NCI-H510A (cell line): ENCODE measurements at places on chromosomes 1 and 21.

- no peak for DNase-seq
These were observed 95.5 kb upstream of the TPTE start for GRCh38 chr21:10425856-10426255.

DNA sequence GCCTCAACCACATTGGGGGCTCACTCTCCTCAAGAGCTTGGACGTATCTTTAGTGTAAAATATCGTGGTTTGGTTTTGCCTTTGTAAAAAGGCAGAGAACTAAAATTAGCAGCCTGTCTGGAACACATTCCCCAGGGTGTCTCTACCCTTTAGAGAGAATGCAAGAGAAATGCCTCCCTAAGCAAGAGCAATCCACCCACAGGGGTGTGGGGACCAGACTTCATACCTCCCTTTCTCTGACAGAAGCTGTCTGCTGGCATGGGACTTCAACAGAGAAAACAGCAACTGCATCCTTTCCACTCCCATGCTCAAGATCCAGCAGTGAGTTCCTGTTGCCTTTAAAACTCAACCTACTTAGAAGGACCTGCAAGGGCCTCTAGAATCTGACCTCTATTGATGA is 27.9 kb upstream of the TNR start:
- DNase-seq, result no peak

- no peak for DNase-seq
These were observed 214.9 kb downstream of the APP start for GRCh38 chr21:25955646-25956045.

DNA sequence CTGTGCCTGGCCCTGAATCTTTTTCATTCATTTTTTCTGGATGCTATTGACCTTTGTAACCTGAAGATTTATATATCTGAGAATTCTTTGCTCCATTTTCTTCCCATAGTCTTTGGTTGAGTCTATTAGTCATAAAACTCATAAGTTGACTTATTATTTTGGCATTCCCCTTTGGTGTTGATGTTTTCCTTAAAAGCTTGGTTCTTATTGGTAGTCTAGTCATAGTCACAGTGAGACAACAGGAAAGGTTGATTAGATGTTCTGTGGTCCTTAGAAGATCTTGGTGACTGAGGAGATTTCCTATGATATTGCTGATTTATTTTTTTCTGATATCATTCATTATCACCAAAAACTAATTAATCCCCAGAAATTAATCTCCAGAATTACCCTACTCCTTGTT is 86.2 kb downstream of the PTPRC start:
- DNase-seq, result no peak

DNA sequence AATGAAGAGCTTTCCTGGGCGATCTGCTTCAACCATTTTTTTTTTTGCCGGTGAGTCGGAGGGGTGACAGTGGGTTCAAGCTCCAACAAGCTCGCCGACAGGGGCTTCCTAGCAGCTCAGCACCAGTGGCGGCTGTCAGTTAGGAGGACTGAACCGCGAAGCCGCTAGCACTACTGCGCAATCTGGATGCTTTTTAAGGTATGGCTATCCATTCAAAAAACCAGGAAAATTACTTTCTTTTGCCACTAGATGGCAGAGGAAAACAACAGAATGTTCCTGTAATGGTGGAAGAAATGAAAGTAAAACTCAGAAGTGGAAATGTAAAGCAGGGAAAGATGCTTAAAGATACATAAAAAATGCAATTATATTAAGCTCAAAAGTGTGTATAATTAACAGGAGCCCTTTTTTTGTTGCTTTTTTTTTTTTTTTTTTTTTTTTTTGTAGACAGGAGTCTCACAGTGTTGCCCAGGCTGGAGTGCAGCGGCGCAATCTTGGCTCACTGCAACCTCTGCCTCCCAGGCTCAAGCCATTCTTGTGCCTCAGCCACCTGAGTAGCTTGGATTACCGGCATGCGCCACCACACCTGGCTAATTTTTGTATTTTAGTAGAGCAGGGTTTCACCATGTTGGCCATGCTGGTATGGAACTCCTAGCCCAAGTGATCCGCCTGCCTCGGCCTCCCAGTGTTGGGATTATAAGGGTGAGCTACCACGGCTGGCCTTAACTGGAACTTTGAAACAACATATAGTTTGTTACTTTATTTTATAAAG is 8.5 kb downstream of the KYAT3 start:
- DNase-seq, result peak; percentile 21

DNA sequence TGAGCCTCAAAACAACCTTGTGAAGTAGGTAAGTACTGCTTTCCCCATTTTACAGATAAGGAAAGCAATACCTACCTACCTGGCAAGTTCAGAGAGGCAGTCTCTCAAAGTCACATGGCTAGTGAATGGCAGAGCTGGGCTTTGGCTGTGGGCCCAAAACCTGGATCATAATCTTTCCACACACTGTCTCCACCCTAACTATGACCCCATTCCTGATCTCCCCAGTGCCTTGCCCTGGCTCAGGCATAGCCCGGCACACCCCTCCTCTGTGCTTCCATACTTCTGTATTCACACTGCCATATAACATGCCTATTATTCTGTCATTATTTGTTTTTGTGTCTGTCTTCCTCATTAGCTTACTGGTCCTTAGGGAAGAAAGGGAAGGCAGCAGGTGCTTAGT is 15.9 kb downstream of the GNG12 start:
- DNase-seq, result no peak

- no peak for DNase-seq
These were observed at the start of gene IL10 for GRCh38 chr1:206772243-206772937. Gene IL10, minus strand, starts transcription at chr1:206772494. Its CDS starts 59 bp downstream, at chr1:206772435.

DNA sequence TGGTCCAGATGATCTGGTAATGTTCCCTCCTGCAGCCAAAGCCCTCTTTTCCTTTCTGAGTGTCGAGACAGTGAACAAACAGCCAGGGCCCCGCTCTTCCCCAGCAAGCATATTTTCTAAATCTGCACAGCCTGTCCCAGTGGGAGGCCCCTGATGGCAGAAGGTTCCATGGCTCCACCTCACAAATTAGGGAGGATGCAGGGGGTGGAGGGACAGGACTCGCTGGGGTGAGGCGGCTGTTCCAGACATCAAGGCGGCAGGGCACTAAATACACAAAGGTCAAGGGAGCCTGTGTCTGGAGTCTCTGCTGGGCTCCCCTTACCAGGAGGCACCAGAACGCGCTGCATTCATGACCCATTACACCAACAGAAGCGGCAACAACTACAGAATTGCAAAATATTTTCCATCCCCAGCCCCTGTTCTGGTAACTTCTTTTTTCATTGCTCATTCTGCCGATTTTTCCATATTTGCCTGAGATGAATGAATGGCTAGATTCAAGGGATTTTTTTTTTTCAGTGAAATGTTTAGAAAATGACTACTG is 27.0 kb upstream of the PRELP start:
- no peak for DNase-seq
